ENCODE measurements at places on chromosomes 6 and 20. TPM values are rescaled to one million over a fixed set of nuclear protein-coding genes. Genes with fewer than 3 reads are reported as not detected.

UST gene
- 3.4 TPM for total RNA-seq

OR2J1 gene
- total RNA-seq = not detected

TEAD3 gene
- total RNA-seq = 0.33 TPM

FOXC1 gene
- total RNA-seq = 13.8 TPM

Measured in pulmonary artery endothelial cell (primary cell).